ENCODE measurements at places on chromosomes 5 and 9.

DNA sequence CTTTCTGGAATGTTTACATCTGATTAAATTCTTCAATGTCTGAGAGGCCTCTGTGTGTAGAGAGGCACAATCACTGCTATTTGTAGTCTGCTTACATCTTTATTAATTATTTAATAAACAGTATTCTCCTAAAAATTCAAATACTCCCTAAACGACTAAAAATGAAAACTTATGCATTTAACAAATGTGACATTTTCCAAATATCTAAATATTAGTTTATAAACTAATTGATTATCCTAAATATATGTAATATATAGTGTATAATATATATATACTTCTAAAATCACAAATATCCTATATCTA is 57.7 kb upstream of the ZBED3 start:
- ATAC-seq: no peak

DNA sequence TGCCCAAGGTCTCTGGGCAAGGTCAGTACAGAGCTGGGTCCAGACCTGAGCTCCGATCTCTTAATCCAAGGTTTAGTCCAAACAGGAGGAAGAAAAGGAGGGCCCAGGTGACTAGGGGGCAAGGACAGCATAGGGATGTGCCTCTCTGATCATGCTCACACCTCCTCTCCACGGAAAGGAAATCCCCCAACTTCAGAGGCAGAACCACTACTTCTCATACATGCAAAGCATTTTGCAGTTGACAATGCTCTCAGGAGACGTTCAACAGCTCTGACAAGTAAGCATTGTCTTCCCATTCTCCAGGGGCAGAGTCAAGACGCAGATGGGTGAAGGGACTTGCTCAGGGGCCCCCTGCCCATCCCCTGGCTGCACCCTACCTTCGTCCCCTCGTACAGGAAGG is 8.7 kb upstream of the CORO2A start:
- ATAC-seq: no peak

DNA sequence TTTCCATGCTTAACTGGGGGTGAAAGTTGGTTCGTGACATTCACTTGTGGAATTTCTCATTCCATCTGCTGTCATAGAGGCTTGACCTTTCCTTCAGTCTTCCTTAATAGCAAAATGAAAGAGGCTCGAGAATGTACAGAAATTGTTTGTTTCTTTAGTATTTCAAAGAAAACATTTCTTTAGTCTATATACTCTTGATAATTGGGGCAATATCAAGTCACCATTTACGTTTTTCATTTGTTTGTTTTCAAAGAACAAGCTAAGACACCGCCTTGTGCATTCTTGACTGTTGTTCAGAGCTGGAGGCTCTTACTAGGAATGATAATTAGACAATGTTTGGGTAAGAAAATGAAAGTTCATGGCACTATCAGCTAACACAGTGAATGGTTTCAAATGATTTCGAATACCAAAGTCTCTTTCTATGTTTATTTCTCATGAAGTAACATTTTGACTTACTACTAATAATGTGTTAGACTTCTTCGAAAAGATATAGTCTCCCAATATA is 835.4 kb downstream of the SEMA5A start:
- no peak for ATAC-seq

DNA sequence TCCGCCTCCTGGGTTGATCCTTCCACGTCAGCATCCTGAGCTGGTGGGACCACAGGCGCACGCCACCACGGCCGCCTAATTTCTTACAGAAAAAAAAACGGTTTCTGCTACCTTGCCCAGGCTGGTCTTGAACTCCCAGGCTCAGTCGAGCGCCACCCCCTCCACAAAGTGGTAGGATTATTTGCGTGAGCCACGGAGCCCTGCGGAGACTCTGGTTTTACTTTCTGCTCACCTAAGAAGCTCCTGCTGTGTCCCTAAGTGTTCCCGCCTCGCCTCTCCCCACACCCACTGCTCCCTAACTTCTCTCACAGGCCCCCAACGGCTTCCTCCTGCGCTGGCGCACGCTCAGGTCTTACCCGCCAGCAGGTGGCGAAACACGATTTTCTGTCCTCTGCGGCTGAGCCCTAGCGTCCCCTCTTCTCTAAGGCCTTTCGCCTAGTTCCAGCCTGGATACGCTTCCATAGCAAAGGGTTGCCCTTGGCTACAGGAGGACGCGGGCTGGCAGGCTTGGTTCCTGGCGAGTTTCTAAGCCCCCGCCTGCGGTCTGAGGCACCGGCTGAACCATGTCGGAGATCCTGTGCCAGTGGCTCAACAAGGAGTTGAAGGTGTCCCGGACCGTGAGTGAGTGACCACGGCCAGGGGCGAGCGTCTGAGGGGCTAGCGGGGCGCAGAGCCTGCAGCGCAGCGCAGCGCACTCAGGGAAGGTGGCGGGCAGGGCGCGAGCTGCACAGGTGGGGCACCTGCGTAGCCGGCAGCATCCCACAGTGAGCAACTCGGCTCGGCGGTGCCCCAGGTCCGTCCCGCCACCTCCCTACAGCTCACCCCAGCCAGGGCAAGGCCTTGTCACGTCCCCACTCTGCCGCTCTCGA is at the start of gene SPEF2:
Gene SPEF2 (plus strand): TSS at position 429 of the 869 bp plus-strand sequence. CDS start 135 bp downstream, at position 564.
- ATAC-seq: peak; percentile 99

DNA sequence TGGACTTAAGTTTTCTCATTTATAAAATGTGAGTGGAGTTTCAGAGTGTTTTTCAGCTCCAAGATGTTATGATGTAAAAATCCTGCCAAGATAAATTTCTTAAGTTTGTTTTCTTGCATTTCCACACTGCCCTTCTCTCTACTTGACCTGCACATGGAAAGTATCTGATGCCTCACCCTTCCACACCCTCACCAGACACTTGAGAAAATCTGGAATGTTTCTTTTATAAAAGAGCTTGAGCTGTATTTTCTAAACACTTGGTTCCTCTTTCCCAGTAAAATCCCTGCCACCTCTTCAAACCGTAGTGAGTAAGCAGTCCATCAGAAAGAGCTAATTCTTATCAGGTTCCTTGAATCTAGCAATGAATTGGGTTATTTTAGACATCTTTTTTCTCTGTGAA is 42.9 kb downstream of the FOXD1 start:
- ATAC-seq: no peak

GRCh38 chr5:176734756-176735342 is 75.5 kb upstream of the UNC5A start:
- ATAC-seq: no peak

GRCh38 chr9:107108342-107109130 is 174.5 kb upstream of the RAD23B start:
- ATAC-seq: no peak

GRCh38 chr9:10403283-10403682 is 209.5 kb downstream of the PTPRD start:
- ATAC-seq: no peak

- no peak for ATAC-seq
Observed at GRCh38 chr5:103243665-103244064, 14.9 kb upstream of the MACIR start.

GRCh38 chr5:122306461-122306860 is 5.6 kb upstream of the SNCAIP start:
- no peak for ATAC-seq

DNA sequence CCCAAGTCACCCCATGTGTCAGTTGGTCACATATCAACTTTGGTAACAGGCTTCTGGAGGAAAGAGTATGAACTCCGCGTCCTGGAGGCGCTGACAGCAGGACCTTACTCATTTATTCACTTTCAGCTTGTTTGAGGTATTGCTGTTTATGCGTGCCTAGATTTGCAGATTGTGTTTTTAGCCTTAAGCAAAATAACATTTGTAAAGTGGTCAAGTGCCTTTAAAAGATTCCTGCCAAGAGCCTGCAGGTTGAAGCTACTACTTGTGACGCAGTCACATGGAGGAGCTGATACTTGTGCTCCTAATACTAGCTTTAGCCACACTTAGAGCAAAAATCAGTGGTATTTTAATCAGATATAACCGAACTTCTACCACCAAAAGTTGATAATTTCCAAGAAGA is 351.3 kb downstream of the ADGRV1 start:
- ATAC-seq: no peak

DNA sequence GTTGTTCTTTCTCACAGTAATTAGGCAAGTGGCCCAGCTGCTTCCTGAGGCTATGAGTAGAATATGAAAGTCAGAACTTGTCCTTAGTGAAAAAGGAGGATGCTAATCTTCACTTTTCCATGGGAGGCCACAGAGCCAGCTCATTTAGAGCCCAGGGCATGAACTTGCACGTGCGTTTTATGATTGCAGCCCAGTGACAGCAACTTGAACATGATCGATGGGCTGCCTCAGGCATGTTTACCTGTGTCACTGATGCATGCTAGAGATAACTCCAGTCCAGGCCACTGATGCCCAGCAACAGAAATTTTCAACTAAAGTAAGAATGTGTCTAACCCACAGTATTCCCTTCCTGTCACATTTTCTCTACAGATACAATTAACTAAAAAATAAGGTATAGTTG is 179.3 kb downstream of the CTNND2 start:
- ATAC-seq: peak; percentile 50

Measured in motor neuron (in vitro differentiated cells).